ENCODE measurements at places on chromosomes 12 and 14. TPM values are rescaled to one million over a fixed set of nuclear protein-coding genes. Genes with fewer than 3 reads are reported as not detected.
A peak's percentile ranks its signal among the peaks of the same experiment; 100 is the strongest.

GRCh38 chr12:25155022-25155576 lies 39.9 kb downstream of the DNAI7 start:
- no peak overlapping the region for H3K4me3 ChIP-seq
- no peak overlapping the region for H3K27ac ChIP-seq
- no peaks in the 10 kb centered on the region for H3K27me3 ChIP-seq
- no peak for DNase-seq

GRCh38 chr12:89418228-89418910 lies 66.1 kb upstream of the DUSP6 start:
- H3K27ac ChIP-seq: no peak overlapping the region
- no peaks in the 10 kb centered on the region for H3K27me3 ChIP-seq
- H3K4me1 ChIP-seq: no peaks in the 10 kb centered on the region
- no peaks in the 10 kb centered on the region for H3K36me3 ChIP-seq

DNA sequence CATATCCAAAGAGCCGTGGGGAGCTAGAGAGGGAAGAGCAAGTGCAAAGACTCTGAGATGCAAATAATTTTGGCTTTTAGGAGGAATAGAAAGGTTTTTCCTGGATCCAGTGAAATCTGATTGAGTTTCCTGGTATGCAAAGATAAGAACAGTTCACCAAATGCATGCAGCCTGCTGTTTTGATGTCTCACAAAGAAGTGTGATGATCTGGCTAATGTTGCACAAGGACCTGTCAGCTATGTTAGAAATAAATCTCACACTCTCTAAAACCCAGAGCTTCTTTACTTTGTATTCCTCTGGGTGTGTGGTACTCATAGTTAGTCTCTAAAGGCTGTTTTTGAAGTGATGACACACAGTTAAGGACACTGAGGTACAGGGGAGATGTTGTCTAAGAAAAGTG lies 321.4 kb downstream of the AACS start:
- no peak overlapping the region for H3K27ac ChIP-seq
- no peak for DNase-seq
- no peaks in the 10 kb centered on the region for H3K36me3 ChIP-seq
- H3K4me3 ChIP-seq: no peak overlapping the region

- DNase-seq: no peak
- H3K4me1 ChIP-seq: no peaks in the 10 kb centered on the region
- H3K27me3 ChIP-seq: no peaks in the 10 kb centered on the region
- no peak overlapping the region for H3K27ac ChIP-seq
Observed at GRCh38 chr12:24356240-24356804, 406.9 kb upstream of the SOX5 start.

DNA sequence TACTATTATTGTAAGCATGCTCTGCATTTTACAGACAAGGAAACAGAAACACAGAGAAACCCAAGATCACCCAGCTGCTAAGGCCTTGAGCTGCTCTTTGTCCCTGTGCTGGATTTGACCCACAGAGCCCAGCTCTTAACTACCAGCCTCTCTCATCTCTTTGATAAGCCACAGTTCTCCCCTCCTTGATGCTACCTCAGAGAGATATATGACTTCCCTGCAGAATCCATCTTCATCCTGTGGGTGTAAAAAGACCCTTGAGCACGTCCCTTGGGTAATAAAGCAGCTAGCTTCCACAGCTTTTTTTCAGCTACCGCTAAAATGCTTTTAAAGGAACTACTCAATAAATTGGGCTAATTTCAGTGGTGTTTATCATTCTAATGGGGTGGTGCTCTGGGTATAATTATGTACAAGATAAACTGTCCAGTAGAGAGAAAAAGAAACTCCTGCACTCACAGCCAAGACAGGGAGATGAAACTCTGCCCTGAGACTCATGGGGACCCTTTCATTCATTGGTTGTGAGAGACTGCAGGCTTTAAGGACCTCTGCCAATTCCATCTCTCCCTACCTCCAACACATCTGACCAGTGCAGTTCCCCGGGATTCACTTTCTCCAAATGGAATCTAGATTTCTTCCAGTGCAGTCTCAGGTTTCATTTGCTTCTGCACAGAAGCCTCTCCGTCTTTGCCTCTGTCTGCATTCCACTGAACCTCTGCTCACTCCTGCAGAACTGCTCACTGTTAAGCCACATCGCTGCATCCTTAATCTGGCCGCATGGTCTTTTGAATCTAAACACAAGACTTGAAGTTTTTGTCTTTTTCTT lies 24.7 kb upstream of the NTF3 start:
- H3K4me3 ChIP-seq: no peak overlapping the region
- no peaks in the 10 kb centered on the region for H3K27me3 ChIP-seq
- H3K36me3 ChIP-seq: no peaks in the 10 kb centered on the region
- no peak for DNase-seq

- H3K4me3 ChIP-seq: peak overlapping the region; percentile 95
- H3K36me3 ChIP-seq: peaks cover 26% of the 10 kb centered on the region
- peak; percentile 73 for DNase-seq
- peak overlapping the region; percentile 91 for H3K27ac ChIP-seq
- H3K27me3 ChIP-seq: no peaks in the 10 kb centered on the region
- H3K4me1 ChIP-seq: peaks cover 9% of the 10 kb centered on the region
Observed at GRCh38 chr14:74302152-74302628, 544 bp downstream of the ABCD4 start.

- H3K27ac ChIP-seq: no peak overlapping the region
- no peaks in the 10 kb centered on the region for H3K27me3 ChIP-seq
- H3K4me1 ChIP-seq: no peaks in the 10 kb centered on the region
- no peak overlapping the region for H3K4me3 ChIP-seq
- peaks cover 10% of the 10 kb centered on the region for H3K36me3 ChIP-seq
- no peak for DNase-seq
Observed at GRCh38 chr14:64234877-64235651, 59.1 kb downstream of the ESR2 start.

GRCh38 chr14:61184112-61184511 lies 97.0 kb downstream of the TMEM30B start:
- no peaks in the 10 kb centered on the region for H3K36me3 ChIP-seq
- H3K4me1 ChIP-seq: peaks cover 3% of the 10 kb centered on the region
- H3K27ac ChIP-seq: no peak overlapping the region
- H3K27me3 ChIP-seq: no peaks in the 10 kb centered on the region

- H3K27me3 ChIP-seq: no peaks in the 10 kb centered on the region
- no peak overlapping the region for H3K4me3 ChIP-seq
- peak overlapping the region; percentile 69 for H3K27ac ChIP-seq
- H3K4me1 ChIP-seq: peaks cover 63% of the 10 kb centered on the region
- DNase-seq: no peak
Observed at GRCh38 chr12:123042833-123043232, 62.4 kb downstream of the ARL6IP4 start.

DNA sequence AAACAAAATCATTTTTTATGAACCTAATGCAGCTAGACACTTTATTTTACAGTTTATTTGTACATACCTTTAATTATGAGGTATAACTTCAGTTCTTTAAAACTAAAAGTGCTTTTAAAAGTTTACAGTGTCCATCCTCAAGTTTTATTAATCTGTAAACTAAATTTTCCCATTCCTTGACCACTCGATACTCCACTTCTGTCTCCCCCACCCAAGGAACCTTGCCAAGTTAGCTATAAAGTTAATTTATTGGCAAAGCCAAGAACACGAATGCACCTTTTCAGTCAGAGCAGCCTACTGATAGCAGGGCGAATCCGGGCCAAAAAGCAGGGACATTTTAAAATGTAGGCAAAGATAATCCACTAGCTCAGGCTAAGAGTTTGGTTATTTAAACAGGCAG lies 29.6 kb downstream of the NAA30 start:
- no peaks in the 10 kb centered on the region for H3K27me3 ChIP-seq
- H3K4me3 ChIP-seq: no peak overlapping the region
- no peaks in the 10 kb centered on the region for H3K36me3 ChIP-seq
- DNase-seq: no peak

GRCh38 chr12:111434680-111435338 lies 29.1 kb downstream of the SH2B3 start:
- DNase-seq: no peak
- no peaks in the 10 kb centered on the region for H3K27me3 ChIP-seq
- peaks cover 84% of the 10 kb centered on the region for H3K4me1 ChIP-seq
- no peak overlapping the region for H3K4me3 ChIP-seq
- peak overlapping the region; percentile 83 for H3K27ac ChIP-seq
- H3K36me3 ChIP-seq: peaks cover 3% of the 10 kb centered on the region

- peaks cover 15% of the 10 kb centered on the region for H3K4me1 ChIP-seq
- peak; percentile 47 for DNase-seq
- H3K27ac ChIP-seq: no peak overlapping the region
- no peak overlapping the region for H3K4me3 ChIP-seq
Observed at GRCh38 chr14:68085742-68086141, 266.2 kb downstream of the RAD51B start.

GRCh38 chr12:95114766-95115405 lies 41.5 kb upstream of the NR2C1 start:
- DNase-seq: no peak
- no peaks in the 10 kb centered on the region for H3K27me3 ChIP-seq
- no peak overlapping the region for H3K4me3 ChIP-seq
- no peak overlapping the region for H3K27ac ChIP-seq
- H3K4me1 ChIP-seq: peaks cover 22% of the 10 kb centered on the region
- H3K36me3 ChIP-seq: no peaks in the 10 kb centered on the region

The VRTN gene
- total RNA-seq: not detected

The PLEKHD1 gene
- total RNA-seq: 0.55 TPM
